Astrocyte (in vitro differentiated cells and primary cell): ENCODE measurements at places on chromosomes 12 and 14.

DNA sequence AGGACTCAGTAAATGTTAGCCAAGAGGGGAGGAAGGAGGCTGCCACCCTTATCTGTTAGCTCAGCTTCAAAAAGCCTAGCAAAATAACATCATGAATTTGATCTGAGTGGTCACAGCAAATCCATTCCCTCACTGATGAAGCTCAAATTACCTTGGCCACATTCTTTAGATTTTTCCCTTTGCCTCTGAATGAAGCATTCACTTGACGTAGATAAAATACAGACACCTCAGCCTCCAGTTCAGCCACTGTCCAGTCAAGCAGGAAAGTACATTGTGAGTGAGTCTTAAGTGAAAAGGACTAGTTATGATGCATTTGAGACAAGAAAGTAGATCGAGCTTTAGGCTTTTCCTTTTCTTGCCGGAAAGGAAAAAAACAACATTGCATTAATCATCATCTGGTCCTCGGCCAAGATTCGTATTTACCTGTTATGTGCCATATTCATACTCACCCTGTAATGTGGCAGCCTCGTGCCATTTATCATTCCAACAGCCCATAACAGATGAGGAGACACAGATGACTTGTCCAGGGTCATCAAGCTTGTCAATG lies 146.5 kb downstream of the ETV6 start:
- DNase-seq, result peak; percentile 97

- DNase-seq, result no peak
Measured at GRCh38 chr12:108849660-108850059, 7.7 kb downstream of the SSH1 start.

- peak; percentile 81 for DNase-seq
Measured at GRCh38 chr12:132812631-132813305, 15.9 kb downstream of the GOLGA3 start.

DNA sequence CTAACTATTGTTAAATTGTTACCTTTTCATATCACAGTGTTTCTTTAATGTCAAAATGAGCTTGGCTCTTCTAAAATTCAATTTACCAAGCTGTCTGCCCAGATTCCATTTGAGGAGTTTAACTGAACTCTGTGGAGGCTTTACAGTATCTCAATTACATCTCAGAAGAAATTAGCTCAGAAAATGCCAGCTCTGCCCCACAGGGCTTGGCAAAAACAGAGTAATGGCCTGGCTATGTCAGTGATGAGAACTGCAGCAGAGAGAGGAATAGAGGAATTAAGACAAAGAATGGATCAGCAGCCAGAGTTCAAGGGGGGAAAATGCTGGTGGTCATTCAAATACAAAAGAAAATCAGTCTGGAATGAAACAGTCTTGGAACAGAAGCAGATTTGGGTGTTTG lies 15.8 kb upstream of the TMTC1 start:
- peak; percentile 6 for DNase-seq

GRCh38 chr12:53701518-53702264 lies 25.6 kb downstream of the CALCOCO1 start:
- DNase-seq, result no peak

DNA sequence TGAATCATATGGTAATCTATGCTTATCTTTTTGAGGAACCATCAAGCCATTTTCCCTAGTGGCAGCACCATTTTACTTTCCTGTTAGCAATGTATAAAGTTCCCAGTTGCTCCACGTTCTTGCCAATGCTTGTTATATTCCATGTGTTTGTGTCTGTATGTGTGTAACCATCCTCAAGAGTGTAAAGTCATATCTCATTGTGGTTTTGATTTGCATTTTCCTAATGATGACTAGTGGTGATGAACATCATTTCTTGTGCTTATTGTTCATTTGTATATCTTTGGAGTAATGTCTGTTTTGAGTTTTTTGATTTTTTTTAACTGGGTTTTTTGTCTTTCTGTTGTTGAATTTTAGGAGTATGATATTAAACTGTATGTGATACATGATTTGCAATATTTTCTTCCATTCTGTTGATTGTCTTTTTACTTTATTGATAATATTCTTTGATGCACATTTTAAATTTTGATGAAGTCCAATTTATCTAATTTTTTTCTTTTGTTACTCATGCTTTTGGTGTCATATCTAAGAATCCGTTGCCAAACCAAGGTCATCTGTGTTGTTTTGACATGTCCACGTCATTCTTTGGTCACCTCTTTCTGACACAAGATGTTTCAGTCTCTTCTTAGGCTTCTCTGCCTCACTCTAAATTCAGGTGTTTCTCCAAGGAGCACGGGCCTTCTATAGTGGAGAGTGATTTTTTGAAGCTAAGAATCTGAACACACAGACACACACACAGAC lies 36.1 kb downstream of the PPHLN1 start:
- peak; percentile 14 for DNase-seq

GRCh38 chr12:3837049-3837448 lies 36.1 kb downstream of the PARP11 start:
- no peak for DNase-seq

DNA sequence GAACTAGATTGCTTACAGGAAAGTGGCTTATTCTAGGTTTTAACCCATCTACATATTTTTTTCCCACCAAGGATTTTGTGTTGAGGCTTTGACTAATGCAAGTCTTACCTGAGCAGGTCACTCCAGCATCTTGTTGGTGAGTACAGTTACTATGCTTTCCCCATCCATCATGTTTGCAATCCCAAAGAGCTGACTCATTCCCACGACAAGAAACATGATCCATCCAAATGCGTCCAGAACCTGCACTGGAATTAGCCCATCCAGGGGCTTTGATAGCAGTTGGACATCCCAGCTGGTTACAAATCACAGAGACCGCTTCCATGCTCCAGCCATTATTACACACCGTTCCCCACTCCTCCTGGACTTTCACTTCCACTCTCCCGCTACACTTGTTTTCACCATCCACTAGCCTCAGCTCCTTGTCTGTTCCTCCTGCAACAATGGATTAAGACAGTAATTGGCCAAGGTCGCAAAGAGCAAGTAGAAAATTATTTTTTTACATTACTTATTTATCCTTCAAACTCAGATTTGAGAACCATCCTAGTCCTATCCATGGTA lies 2.5 kb downstream of the CD163 start:
- peak; percentile 9 for DNase-seq

DNA sequence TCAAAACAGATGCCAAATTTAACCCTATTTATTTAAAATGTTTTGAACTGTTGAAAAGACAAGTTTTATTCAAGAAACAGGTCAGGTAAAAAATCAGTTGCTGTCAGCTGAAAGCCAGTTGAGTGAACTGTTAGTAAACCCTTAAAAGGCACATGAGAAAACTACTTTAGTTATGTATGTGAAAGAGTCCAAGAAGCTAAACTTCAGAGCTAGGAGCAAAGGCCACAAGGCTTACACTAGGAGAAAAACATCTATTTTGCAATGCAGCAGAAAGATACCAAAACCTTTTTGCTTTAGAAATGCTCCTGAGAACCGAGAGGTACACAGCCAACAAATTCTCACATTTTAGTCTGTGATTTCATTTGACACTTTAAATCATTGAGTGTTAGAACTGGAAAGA lies 375.2 kb downstream of the FSCB start:
- no peak for DNase-seq

GRCh38 chr12:77893918-77894317 lies 63.2 kb downstream of the NAV3 start:
- peak; percentile 26 for DNase-seq

DNA sequence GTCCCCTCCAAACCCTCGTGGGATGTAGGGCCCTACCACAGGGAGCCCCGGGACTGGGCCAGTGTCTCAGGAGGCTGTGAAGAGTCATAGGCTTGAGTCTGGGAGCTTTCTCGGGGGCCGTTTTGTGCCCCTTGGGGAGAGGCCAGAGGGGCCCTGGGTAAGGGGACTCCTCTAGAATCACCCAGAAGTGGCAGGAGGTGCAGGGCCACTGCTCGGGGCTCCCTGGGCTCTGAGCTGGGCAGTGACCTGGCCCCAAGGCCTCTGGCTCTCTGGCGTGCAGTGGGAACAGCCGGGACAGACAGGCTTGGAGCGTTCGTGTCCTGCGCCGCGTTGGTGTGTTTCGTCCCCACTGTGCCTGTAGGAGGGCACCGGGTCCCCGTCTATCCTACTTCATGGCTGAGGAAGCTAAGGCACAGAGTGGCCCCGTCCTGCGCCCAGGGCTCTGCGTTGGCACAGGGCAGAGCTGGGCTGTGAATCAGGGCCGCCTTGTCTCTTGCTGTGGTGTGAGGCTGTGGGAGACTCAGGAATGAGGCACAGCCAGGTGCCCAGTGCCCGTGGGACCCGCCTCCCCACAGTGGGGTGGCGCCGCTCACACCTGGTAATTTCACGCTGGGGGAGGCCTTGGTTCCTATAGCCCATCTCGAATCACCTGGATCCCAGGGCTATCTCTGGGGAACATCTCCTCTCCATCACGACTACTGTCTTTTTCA lies 23.8 kb upstream of the KIF26A start:
- no peak for DNase-seq

DNA sequence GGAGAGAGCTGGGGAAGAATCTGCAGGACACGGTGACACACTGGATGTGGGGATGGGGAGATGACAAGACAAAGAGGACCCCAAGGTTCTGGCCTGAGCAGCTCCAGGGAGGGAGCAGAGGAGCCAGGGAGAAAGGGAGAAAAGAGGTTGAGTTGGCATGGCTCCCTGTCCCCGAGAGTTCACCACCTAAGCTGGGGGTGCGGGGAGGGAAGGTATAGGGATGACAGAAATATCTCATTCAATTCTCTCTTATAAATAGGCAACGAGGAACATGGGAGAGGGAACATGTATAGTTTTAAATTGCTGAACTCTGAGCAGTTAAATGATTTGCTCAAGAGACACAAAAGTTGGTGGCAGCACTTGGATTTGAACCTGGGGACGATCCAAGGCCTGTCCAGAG lies 85.1 kb downstream of the CMKLR1 start:
- DNase-seq, result no peak

DNA sequence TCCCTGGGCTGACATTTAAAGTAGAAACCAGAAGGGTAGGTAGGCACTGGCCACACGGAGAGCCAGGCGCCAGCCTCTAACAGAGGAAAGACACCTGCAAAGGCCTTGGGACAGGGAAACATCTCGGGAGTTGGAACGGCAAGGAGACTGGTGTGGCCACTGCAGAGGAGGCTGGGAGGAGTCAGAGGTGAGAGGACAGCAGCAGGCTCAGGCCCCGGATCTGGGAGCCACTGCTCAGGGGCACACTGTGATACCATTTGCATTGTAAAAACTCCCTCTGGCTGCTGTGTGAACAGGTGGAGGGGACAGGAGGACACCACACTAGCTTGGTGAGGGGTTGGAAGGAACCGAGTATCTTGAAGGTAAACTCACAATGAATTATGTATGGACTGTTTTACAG lies 2.7 kb downstream of the ANHX start:
- DNase-seq, result no peak

- no peak for DNase-seq
Measured at GRCh38 chr12:112892856-112893255, 13.9 kb upstream of the OAS1 start.

DNA sequence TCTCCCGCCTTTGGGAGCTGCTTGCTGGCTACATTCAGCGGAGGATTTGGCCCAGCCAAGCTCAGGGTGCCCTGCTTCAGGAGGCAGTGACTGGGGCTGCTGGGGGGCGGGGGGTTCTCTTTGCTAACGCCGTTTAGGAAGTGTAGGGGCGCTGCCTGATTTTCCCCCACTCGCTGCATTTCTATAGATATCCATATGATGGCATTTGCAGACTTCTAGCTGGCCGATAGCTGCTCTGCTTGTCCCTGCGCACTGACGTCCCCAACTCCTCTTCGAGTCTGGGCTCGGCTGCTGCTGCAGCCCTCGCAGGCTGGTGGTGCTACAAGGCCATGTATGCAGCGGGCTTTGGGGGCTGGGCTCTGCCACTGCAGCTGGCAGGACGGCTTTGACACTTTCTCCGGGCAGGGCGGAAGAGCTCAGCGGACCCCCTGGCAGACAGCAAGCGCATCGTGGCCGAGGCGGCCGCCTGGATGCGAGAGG lies 3.1 kb downstream of the LRFN5 start:
- DNase-seq, result peak; percentile 18
